ENCODE measurements at places on chromosomes 1 and 21.
A peak's percentile ranks its signal among the peaks of the same experiment; 100 is the strongest.

DNA sequence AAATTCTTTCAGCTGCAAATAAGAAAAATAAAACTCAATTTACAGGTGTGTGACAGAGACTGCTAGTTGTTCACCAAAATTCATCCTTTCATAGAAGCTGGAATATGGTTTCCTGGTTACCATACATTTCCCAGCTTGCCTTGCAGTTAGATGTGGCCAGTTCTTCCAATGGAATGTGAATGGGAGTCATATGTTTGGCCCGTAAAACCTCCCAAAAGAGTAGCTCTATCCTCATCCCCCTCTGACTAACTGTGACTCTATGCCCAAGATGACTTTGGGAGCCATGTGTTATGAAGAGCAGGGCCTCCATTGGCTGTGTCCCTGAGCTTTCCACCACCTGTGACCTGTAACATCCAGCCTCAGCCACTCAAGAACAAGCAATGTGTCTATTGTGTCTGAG, 90.6 kb upstream of the NGF start:
- DNase-seq, result no peak

DNA sequence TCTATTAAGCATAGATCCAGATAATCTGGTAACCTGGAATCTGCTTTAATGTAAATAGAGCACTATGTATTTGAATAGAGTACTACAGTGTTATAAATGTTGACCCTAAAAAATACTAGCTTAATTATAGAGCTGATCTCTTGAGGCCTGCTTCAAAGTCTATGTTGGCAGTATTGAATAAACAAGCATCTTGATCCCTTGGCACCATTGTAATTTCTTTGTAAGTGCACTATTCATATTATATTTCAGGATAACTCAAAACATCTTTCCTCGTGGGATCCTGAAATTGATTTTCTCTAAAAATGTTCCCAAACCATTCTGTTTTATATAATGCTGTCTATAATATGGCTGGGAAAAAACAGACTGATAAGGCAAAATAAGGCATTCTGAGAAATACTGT, 10.8 kb downstream of the CTTNBP2NL start:
- no peak for DNase-seq

GRCh38 chr1:27332536-27333281, 9.1 kb upstream of the SYTL1 start:
- peak; percentile 31 for DNase-seq

DNA sequence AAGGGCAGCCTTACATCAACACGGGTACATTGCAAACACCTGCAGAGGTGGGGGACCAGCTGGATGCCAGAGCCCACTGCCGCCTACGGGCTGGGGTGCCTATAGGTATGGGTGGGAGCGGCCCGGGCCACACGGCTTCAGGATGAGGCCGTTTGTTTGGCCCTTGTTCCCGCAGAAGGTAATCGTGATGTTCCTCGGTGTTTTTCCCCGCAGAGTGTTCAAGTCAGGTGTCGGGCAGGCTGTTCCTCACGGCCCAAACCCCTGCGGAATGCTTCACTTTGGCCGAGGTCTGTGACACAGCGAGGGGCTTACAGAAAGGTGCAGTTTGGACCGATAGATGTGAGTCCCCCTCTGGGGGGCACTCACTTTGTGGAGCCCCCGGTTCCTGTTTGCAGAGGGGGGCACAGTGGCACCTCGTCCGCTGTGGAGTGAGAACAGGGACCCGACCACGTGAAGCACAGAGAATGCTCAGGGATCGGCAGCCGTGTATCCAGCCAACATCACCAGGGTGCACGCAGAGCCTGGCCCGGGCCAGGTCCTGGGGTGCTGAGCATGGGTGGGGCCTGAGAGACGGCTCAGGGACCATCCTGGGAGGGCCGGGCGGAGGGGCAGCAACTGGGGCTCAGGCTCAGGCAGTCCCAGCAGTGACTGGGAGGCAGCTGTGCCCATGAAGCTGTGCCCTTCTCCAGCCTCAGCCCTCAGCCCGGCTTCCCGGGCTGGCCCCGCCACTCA, 453 bp upstream of the TTLL10 start:
- DNase-seq, result no peak

DNA sequence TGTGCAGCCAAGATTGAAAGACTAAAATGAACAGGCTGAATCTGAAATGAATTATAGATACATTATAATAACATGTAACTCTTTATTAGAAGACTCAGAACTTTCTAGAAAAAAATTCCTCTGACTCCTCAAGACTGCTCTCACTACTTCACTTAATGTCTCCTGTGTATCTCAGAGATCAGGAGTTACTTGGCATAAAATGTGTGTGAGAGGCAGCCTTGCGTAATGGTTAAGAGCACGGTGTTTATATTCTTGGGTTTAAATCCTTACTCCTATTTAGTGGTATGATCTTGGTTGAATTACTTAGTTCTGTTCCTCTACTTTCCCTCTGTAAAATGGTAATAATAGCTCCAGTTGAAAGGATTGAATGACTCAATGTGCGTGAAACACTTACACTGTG, 634.9 kb downstream of the LTN1 start:
- no peak for DNase-seq

- no peak for DNase-seq
Observed at GRCh38 chr1:153791648-153792253, 16.5 kb downstream of the SLC27A3 start.

DNA sequence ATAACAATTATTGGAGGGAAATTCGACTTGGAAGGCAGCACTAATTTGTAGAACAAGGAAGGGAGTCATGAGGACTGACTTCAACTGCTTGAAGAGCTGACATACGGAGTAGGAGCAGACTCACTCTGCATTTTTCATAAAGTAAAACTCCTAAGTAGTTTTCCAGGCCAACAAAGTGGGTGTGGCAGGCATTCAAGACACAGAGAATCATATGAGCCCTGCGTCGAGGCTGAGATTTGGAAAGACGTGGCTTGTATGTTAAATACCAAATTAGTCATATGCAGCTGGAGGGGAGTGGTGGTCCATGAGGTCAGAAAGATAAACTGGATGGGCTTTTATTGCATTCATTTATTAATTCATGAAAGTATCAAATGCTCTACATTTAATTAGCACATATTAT, 255.7 kb upstream of the JUN start:
- DNase-seq, result no peak

DNA sequence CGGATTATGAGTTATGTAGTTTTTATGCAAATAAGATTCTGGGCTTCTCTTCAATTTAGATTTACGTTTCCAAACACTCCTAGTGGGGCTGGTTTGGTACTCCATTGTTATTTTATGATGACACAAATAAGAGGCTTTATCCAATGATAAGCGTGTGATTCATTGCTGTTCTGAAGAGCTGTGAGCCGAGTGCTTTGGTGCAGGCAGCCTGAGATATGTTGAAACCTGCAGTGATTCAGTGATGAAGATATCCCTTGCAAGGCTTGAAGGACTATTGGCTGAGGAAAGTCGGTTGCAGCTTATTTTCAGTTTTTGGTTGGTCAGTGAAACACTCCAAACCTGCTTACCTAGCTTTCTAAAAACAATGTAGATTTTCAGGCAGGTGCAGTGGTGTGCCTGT, 112.2 kb downstream of the RYR2 start:
- DNase-seq, result no peak

DNA sequence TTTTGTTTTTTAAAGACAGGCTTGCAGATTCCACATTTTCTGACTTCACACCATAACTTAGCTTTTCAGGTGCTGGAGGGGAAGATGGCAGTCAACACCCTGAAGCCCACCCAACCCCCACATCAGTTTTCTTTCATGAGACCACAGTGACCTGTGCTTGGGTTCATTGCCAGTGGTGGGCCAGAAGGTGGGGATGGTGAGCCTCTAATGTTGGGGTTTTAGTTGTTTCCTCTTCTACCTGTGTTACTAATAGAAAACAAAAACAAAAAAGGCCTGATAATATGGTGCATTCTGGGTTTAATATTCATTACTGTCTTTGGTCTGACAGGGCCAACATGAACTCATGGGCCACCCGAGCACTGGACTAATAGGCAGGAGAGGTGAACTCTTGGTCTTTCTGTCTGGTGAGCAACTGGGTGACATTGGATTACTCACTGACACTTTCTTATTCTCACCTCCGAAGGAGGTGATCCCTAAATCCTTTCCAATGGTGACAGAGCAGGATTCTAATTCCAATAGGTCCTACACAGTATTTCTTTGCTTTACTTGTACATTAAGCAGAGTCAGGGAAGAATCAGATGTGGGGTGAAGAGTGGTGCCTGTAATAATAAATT, 132.8 kb downstream of the CLIC6 start:
- DNase-seq, result no peak

GRCh38 chr21:38505654-38506523, 7.6 kb upstream of the ERG start:
- no peak for DNase-seq

GRCh38 chr1:67401443-67401842, 28.8 kb downstream of the SERBP1 start:
- no peak for DNase-seq

DNA sequence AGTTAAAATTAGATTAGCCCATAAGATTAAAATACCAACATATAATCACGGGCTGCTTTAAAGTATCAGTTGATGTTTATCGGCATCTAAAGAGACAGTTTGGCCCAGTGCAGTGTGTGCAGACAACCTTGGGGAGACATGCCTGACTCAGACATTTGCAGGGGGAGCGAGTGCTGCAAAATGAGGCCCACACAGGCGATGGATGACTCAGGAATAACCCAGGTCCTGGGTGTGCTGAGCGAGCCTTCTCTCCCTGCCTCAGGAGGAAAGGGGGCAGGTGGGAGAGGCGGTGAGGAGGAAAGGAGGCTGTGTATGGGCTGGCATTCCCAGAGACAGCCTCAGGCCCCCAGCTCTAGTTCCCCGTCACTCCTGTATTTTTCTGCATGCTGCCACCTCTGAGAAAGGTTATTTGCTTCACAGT, 9.0 kb downstream of the SLC9A1 start:
- DNase-seq, result no peak

DNA sequence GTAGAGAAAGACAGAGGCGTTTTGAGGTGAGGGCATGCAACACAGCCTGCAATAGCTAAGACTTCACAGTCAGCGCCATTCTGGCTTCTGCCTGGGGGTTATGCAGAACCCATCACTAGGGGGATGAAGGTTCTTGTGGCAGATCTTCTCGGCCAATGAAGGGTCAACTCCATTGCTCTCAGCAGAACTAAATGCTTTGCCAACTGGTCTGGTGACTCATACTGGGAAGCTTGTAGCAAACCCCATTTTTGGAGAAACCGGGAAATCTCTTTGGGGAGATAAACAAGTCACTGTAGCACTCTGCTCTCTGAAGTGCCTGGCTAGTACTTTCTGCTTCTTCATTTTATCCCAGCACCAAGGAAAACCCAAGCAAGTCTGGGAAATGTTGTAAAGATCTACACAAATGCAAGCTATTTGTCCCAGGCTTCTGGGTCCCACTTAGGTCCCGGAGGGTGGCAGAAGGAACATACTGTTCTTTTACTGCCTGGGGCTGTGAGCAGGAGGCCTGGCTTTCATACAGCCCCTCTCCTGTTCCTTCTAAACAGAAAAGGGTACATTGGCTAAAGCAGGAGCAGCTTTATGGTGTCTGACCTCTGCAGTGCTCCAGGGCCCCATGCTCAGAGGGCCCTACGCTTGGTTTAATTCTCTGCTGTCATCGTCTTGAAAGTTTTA, 28.8 kb downstream of the SHISA4 start:
- no peak for DNase-seq

GRCh38 chr1:107551456-107551855, 410.6 kb downstream of the NTNG1 start:
- DNase-seq, result no peak

DNA sequence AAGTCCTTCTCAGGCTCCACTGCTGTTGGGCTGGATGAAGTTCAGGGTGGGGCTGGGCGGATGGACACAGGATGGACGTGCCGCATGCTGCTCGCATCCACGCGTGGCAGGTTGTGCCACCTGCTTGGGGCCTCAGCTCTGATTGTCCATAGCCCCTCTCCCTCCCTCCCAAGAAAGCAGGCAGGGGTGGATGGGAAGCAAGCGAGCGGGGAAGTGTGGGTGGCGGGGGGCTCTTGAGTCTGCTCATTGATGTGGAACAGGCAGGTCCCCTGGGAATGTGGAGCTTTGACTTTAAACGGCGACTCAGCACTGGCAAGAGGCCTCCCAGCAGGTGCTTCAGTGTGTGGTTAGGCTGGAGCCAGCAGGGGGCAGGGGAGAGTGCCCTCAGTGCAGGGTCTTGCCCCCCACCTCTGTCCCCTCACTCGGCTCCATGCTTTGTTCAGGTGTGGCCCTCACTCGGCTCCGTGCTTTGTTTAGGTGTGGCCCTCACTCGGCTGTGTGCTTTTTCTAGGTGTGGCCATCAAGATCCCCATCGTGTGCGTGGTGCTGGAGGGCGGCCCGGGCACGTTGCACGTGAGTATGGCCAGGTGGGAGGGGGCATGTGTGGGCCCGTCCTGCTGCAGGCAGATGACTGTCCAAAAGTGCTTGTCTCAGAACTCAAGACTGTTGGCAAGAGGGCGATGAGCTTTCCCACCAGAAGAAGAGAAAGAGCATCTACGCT, 23.9 kb downstream of the TRPM2 start:
- no peak for DNase-seq

DNA sequence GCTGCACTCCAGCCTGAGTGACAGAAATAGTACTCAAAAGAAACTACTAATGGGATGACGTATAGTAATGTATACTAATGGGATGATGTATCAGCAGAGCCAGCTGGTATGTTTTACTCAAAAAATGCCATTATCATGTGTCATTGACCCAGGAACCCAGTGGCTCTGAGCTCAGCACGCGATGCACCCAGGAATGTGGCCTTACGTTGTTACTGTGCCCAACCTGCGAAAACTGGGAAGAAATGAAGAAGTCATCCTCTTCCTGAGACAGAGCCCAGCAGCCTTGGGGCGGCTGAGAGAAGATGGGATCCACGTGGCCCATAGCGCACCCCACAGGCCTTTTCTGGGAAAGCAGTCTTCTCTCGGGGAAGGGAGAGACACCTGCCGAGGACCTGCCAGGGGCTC, 8.8 kb downstream of the UBE2J2 start:
- DNase-seq, result no peak

DNA sequence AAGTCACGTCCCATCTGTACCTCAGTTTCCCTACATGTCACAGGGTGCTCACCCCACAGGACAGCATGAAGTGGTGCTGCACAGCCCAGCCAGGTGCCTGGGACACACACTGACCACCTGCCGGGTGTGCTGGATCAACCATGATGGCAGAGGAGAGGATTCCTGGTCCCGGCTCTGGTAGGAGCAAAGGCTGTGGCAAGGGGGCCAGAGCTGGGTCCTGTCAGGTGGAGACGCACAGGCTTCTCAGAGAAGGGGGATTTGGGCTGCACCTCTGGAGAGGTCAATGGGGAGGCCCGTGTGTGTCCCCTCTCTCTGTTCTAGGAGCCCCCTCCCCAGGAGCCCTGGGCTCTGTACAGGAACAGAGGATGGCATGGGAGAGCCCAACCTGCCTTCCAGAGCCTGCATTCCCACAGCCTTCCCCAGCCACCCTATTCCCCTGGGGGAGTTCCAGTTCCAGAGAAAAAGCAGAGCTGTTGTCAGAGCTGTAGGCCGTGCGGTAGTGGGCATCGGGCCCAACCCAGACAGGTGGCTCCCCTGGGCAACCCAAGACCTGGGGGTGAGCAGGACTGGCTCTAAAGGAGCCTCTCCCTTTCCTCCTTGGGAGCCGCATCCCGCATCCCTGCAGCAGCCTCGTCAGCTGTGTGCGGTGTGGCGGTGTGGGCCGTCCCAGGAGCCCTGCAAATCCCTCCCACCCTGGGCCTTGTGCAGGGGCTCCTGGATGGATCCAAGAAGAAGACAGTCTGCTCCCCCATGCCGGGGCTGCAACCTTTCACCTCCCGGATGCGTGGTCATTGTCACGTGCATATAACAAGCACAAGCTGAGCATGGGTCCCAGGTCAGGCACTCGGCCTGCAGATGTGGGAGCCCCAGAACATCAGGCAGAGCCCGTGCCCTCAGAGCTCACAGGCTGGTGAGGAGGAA, 2.9 kb upstream of the TFF3 start:
- DNase-seq, result no peak

Data from activated T-helper 1 cell treated with anti-CD3 and anti-CD28 coated beads, Interleukin-12 subunit alpha, Interleukin-12 subunit beta, Interleukin-2, Interleukin-4 antibody, amounts not matched to agents 30 ng/mL and 10 ng/mL and 1 ng/mL, durations not matched to agents 14 hours and 24 hours and 36 hours (primary cell).